Endothelial cell (in vitro differentiated cells): ENCODE measurements at places on chromosomes 12 and 14.
A peak's percentile ranks its signal among the peaks of the same experiment; 100 is the strongest.

GRCh38 chr14:74140374-74140850, 55.7 kb downstream of the LIN52 start:
- no peak for DNase-seq

- DNase-seq: no peak
These were observed 36.5 kb downstream of the LRIG3 start for GRCh38 chr12:58883576-58884334.

DNA sequence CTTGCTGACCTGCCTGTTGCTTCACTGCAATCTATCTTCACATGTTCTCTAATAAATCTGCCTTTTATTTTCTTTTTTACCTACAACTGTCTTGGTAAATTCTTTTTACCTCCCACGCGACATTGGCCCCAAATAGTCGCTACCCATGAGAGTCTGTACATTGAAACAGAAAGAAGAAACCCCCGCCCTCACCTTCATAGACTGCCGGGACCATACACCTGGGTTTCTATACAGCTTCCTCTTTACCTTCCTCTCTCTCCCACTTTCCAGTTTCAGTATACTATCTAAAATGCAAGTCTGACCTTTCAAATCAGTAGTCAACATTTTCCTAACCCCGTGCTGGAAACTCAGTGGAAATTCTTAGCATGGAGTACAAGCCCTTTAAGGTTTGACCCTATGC, 4.8 kb downstream of the SLC8A3 start:
- no peak for DNase-seq

DNA sequence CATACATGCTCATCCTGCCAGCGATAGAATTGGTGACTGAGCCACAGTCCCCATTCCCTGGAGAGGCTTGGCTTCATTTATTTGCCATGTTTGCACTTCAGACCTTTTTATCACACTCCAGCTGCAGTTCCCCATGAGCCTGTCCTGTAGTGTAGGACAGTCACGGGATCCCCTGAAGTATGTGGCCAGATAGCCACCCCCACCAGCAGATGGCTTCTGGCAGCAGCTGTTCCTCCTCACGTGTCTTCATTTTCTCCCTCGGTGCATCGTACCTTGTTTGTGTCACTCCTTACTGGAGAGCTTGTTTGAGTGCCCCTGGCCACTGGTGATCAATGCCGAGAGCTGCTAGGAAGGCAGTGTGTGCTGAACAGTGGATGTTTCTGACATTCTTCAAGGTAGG, 40.2 kb downstream of the UBE3B start:
- no peak for DNase-seq

DNA sequence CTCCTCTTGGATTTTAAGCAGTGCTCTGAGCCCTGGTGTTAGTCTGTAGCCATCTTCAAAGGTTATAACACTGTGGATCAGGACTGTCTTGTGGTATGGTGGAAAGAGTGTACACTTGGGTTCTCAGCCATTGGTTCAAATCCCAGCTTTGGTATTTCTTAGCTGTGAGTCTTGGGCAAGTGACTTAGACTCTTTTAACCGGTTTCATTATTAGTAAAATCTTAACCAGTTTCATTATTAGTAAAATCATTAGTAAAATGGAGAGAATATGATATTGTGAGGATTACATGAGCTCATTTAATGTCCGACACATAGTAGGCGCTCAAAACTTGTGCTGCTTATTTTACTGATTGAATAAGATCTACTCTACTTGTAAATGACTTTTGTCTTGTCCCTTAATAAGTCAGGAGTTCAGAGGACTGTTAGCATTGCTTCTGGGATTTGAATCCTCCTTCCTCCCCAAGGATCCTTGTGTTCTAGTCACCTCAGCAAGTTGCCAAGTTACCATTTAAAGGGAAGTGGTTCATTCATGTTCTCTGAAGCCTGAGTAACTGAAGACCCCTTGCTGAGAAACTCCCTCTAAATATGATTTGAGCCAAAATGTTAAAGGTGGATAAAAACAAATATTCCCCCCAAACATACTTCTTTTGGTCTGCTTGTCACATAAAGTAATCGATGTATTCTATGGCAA, 12.4 kb downstream of the TTLL5 start:
- no peak for DNase-seq

GRCh38 chr12:123807002-123807401, 44.9 kb downstream of the DNAH10 start:
- DNase-seq: no peak

- DNase-seq: no peak
These were observed 43.7 kb upstream of the BDKRB2 start for GRCh38 chr14:96160913-96161310.

GRCh38 chr12:119328111-119328510, 6.4 kb upstream of the CCDC60 start:
- DNase-seq: peak; percentile 36

DNA sequence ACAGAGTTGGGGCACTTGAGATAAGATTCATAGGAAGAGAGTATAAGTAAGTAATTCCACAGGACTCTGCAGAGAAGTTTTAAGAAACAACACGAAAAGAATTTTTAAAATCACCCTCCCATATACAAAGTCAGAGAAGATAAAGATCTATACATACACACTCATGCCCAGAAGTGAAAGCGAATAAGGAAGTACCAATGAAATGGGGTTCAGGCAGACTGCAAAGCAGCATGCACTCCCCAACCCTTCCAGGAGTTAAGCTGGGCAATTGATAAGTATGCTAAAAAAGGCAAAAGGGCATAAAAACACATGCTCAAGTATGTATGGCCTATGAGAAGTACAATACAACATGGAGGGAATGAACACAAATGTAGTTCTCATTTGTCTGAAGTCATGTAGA, 246.2 kb upstream of the GRIP1 start:
- DNase-seq: no peak

DNA sequence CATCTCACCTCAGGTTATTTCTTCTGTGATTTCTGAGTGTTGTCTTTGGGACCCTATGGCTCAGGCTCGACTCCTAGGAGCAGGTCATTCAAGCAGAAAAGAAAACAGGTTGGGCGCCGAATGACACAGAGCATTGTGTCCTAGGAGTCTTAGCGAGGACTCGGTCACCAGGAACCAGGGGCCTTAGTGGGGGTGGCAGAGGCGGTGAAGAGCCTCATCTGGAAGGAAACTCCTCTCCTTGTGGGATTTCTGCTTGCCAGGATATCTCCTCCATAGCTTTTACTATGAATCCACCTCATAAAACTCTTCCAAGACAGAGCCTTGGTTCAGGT, 630 bp downstream of the PLEKHH1 start:
- DNase-seq: no peak

DNA sequence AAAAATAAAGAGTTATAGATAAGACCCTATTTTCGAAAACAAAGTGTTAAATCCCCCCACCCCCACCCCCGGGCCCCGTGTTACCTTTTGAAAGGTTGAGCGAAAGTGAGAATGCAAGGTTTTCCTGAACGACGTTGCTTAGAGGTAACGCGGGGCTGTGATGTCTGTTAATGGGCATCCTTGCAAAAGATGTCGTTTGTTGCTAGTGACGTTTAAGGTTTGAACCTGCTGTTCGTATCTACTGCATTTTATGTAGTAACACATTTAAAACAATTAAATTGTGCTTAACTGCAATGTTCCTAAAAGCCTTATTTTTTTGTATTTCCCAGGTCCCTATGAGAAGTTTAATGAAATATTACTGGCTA, 1.2 kb downstream of the CPSF6 start:
- no peak for DNase-seq

DNA sequence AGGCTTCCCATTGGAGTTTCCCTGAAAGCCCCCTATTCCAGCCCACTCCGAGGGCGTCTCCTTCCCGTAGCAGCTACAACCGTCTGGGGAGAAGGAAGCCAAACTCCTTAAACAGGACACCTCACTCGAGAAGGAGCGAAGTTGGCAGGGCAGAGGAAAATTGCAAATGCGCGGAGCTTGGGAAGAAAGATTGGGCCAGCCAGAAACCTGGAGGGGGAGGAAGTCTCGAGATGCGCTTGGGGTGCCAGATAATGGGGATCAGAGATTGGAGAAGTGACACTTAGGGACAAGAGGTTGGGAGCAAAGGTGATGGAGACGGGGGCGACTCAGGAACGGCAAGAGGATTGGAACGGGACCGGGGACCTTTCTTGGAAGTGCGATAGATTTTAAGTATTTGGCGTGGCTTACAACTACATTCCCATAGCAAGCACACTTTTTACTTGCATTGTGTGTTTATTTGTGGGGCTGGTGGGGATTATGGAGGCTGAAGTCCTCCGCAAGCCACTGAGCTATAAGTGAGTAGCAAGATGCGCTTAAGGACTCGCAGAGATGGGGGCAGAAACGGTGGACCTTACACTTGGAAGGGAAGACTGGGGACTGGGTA, 926 bp downstream of the HRK start:
- DNase-seq: no peak

DNA sequence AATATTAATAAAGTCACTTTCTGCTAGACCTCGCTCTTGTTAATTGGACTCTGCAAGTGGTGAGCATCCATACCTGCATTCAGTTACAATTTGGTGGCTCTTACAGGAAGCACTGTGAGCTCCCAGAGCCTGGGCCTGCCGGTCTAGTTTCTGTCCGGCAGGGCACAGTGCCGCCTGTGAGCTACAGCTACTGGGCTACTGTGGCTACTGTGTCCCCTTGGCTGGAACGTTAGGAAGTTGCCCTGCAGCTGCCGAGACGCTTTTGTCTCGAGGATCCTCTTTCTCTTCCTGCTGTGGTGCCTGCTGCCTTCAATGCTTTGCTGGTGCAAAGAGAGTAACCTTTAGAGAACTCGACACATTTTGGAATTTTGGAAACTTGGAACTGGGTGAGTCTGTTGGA, 44.6 kb upstream of the PTGDR start:
- peak; percentile 8 for DNase-seq

GRCh38 chr12:132327336-132328171, 1.8 kb downstream of the GALNT9 start:
- DNase-seq: no peak
